ENCODE measurements at places on chromosomes 7 and 10.

- no peak for DNase-seq
Measured at GRCh38 chr10:125158601-125159485, 1.5 kb downstream of the CTBP2 start.

DNA sequence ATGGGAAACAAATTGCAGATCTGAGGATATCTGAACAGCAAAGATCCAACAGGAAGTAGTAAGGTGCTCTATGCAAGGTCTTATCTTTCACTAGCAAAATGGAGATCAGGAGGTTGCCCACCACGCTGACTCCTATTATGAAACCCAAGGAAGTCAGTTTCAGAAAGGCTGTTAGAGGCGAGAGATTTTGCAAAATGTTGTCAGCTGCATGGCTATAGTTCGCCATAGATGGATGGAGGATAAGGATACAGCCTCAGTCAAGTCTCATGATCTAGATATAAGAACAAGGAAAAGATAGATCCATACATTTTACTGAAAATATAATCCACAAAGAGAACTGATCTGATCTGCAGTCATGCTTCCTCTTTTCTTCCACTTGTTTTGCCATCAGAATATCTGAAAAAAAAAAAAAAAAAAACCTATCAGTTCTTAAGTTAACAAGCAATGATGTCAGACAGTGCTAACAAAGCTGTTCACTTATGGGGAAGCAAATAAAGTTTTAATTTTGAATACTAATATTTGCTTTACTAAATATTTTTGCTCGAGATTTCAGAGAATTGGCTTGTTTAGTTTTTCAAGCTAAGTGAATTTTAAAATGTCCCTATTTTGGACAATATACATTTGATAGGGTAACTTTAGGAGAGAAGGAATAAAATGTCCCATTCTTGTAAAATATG lies 2.0 kb downstream of the GPR85 start:
- no peak for DNase-seq

- DNase-seq, result no peak
Measured at GRCh38 chr10:104344219-104344618, 6.0 kb upstream of the ITPRIP start.

DNA sequence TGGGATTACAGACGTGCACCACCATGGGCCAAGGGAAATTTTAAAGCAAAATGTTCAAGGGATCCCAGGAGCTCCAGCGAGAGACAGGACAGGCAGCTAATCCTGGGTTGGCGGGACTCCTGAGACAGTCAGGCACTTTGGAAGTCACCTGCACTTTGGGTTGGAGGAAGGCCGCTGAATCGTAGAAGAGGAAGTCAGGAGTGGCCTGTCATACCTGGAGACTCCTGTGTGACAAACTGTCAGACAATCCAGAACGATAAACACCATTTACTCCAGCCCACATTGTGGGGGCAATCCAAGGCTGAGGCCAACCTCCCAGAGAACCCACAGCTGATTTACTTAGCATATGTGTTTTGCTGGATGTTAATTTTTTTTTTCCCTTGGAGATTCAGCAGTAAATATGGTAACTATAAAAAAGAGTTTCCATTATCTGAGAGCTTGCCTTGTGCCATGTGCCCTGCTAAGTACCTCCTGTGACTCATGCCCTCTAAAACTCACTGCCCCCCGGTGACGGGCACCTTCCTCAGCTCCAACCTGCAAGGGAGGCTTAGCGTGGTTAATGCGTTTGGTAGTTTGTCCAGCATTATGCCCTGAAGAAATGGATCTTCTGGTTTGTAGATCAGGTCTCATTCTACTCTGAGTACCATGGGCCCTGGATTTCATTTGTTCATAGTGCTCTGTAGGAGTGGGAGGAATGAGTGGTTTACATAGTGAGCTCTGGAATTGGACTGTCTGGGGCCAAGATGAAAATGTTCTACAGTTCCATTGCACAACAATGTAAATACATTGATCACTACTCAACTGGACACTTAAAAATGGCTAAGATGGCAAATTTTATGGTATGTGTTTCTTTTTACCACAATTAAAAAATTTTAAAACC lies 50.9 kb downstream of the ICA1 start:
- no peak for DNase-seq

GRCh38 chr7:95630702-95631458 lies 34.6 kb upstream of the PDK4 start:
- no peak for DNase-seq

GRCh38 chr7:100109521-100110163 lies 8.2 kb downstream of the AP4M1 start:
- DNase-seq, result no peak

DNA sequence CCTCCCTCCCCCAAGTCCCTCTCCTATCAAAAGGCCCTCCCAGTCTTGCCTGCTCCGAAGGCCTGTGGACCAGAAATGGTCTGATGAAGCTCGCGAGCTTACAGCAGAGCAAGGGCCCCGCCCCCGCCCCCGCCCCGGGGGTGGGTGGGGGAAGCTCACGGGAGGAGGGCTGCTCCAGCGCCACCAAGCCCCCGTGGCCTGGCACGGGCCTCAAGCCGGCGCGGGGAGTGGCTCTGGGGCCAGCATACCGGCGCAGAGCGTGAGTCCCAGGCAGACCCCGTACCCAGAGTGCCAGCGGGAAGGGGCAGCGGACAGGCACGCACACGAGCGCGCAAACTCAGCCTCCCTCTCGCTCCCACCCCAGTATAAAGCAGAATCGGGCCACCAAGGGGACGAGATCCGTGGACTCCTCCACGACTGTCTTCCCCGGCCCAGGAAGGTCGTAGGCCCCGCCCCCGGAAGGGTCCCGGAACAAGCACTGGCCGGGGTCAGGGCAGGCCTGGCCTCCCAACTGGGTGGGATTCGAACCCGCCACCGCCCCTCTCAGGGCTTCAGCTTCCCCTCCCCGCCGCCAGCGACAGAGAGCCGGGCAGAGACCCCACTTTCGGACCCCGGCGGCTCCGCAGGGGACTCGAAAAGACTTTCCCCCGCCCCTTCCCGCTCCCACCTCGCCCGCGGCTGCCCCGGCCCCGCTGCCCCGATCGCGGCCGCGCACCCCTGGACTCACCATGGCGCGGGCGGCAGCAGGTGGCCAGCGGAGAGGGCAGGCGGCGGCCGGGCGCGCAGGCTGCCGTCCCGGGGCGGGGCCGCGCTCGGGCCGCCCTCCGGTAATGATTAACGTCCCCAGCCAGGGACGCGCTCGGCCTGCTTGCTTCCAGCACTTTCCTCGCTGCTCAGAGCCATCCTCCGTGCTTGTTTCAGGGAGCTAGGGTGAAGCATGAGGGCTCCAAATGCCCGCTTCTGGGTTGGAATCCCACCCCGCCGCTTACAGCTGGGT lies at the start of gene PCBD1:
Gene PCBD1 (minus strand): TSS at position 762 of the 997 bp plus-strand sequence. CDS start 32 bp downstream, at position 730.
- peak; percentile 89 for DNase-seq

GRCh38 chr10:110393866-110394265 lies 89.1 kb upstream of the SMNDC1 start:
- no peak for DNase-seq

DNA sequence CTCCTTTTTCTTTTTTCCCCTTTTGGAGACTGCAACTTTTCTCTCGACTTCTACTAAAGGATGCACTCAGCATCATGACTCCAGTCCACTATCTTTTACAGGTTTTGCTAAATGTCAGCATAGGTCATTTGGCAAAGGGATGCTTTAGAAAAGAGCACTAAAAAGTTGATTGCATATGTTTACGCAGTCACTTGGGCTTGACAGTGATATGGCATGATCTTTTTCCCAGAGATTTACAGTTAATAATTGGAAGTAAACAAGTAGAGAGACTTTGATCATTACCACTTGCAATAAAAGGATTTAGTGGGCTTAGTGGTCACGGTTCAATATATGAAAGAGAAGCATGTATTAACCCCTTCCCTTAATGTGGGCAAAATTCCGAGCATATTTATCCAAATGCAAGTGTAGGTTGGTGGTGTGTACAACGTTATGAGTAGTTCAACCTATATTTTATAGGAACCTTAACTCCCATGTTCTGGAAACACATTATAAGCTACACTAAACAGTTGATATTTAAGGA lies 1.8 kb downstream of the BMI1 start:
- DNase-seq, result no peak

GRCh38 chr10:63003816-63004453 lies 129.2 kb upstream of the NRBF2 start:
- no peak for DNase-seq

- no peak for DNase-seq
Measured at GRCh38 chr7:32079510-32079909, 9.3 kb upstream of the PDE1C start.

DNA sequence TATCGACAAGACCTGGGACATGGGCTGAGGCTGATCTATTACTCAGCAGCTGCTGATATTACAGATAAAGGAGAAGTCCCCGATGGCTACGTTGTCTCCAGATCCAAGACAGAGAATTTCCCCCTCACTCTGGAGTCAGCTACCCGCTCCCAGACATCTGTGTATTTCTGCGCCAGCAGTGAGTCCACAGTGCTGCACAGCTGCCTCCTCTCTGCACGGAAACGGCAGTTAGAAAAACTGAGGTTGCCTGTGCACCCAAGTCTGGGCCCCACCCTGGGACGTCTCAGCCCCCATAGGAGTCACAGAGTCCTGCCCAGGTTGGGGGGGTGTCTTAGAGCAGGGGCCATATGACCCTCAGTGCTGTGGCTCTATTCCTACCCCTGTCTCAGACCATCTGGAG lies 167.4 kb upstream of the PRSS58 start:
- DNase-seq, result no peak

GRCh38 chr7:144503215-144503614 lies 99.7 kb upstream of the NOBOX start:
- DNase-seq, result no peak

- DNase-seq, result no peak
Measured at GRCh38 chr10:90621577-90621976, 236.3 kb downstream of the HTR7 start.

DNA sequence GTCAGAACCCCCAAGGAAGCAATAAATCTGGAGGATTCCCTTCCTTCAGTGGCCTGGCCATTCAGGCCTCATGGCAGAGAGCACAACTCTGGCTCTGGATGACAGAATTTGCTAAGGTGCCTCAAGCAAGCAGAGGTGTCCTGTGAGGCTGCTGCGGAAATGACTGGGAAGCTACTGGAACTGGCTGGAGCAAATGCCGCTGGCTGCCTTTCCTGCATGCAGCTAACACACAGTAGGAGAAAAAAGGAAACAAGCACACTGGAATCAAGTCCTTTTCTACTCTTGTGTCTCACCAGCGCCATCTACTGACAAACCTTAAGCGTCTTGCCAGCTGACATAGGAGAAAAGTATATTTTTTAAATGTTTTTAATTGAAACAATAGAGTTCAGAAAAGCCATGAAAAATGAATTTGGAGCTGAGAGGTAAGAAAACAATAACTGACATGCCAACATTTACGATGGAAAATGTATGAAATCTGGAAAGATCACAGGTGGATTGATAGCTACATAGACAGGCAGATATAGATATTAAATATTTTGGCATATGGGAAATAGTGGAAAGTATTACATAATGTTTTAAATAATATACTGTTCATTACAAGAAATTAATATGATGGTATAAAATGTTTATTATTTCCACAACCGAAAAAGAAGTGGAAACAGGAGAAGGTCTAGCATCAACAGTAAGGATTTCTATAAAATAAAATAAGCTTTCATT lies 951.6 kb downstream of the ANKRD7 start:
- no peak for DNase-seq

DNA sequence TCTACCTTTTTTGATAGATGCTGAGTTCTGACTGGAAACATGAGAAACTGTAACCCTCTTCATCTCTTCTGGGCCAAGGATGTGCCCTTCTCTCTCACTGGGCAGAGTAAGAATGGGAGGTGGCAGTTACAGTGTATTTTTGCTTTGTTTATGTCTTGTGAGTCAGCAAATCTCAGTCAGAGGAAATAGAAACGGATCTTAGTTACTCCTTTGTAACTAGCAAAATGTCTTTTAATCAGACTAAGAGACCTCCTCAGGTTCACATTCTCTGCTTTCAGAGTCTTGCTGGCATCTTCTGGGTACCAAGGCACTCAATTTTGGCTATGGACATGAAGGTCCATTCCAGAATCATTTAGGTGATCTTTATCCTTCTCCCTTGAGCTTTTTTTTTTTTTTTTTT lies 70.9 kb downstream of the HHEX start:
- no peak for DNase-seq

DNA sequence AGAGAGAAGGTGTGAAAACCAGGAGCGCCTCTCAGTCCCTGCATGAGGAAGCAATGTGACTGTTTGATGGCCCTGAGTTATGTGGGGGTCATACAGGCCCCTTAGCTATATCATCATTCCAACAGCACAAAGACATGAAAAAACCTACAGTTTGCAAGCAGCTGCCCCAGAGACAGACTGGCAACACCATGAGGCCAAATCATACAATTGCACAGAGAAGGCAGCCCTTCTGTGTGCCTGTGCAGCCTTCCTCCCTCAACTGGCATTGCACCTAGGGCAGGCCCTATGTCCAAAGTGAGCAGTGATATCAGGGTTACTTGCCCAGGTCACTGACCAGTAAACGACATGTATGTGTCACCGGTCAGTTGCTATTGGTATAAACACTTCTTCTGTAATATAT lies 41.6 kb downstream of the GPRIN2 start:
- DNase-seq, result no peak

- DNase-seq, result no peak
Measured at GRCh38 chr7:49995681-49996080, 97.4 kb downstream of the ZPBP start.

DNA sequence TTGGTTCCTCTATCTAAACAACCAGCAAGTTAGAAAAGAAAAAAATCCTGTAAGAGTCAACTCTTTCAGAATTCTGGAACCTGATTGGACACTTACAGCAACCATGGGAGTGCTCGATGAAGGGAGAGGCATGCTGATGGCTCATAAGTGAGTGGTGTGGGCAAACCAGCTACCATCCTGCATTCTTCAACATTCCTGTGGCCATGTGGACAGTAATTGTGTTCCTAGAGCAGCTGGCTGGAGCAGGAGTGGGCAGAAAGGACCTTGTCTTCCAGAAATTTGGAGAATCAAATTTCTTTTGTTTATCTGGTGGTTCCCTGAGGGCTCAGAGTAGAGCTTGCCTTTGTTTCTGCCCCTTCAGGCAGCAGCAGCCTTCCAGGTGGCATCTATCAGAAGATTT lies 22.5 kb upstream of the MYL7 start:
- no peak for DNase-seq

- no peak for DNase-seq
Measured at GRCh38 chr10:1829712-1830111, 92.4 kb upstream of the ADARB2 start.

DNA sequence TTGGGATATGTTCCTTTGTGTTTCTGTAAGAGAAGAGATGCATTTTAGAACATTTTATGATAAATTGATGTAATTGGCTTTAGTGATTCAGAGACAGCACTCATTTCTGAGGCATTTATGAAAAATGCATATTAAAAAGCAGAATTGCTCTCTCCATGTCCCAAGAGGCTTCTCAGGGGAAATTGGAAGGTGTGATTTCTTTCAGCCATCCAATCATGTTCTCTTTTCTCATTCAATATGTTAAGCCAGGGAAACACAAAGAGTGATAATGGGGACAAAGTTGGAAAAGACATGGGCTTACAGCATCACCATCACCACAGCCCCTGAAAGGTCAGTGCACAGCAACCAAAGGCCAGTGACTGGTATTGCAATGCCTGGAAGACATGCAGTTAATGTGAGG lies 129.9 kb upstream of the COL1A2 start:
- no peak for DNase-seq

DNA sequence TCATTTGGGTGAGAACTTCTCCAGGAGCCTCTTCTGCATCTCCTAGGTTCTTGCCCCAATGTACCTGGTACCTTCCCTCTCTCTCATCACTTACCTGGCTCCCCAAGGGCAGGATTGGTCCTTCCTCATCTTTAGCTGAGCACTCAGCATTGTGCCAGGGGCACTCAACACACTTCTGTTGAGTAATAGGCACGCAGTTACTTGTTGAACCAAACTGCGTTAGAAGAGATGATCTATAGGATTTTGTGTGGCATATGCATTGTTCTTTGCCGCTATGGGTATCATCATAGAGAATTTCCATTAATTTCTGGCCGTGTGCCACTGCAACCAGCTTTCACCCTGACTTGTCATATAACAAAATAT lies 16.4 kb downstream of the TBXAS1 start:
- DNase-seq, result no peak
